ENCODE measurements at places on chromosomes 3 and 15. TPM values are rescaled to one million over a fixed set of nuclear protein-coding genes. Genes with fewer than 3 reads are reported as not detected.

GRCh38 chr3:159480046-159480445 is 508.6 kb upstream of the IL12A start:
- DNase-seq, result no peak

GRCh38 chr15:72554471-72555425 is 80.6 kb downstream of the ARIH1 start:
- DNase-seq, result no peak

DNA sequence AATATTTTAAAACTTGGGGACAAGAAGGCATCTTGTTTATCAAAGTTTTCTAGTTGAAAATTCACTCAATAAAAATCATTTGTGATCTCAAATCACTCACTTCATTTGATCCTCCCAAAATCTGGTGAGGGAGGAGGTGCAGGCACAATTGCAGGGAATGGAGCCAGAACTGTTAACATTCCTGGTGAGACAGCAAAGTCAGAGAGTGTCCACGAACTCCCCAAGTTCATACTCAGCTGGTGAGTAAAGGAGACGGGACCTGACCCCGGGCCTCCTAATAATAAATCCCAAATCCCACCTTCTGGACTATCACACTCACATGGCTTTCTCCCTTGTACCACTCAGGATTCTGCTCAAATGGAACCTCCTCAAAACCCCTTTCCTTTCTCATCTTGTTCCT is 252.3 kb upstream of the LRTM1 start:
- DNase-seq, result no peak

- DNase-seq, result no peak
Observed at GRCh38 chr3:52392216-52392930, 52.5 kb downstream of the SEMA3G start.

DNA sequence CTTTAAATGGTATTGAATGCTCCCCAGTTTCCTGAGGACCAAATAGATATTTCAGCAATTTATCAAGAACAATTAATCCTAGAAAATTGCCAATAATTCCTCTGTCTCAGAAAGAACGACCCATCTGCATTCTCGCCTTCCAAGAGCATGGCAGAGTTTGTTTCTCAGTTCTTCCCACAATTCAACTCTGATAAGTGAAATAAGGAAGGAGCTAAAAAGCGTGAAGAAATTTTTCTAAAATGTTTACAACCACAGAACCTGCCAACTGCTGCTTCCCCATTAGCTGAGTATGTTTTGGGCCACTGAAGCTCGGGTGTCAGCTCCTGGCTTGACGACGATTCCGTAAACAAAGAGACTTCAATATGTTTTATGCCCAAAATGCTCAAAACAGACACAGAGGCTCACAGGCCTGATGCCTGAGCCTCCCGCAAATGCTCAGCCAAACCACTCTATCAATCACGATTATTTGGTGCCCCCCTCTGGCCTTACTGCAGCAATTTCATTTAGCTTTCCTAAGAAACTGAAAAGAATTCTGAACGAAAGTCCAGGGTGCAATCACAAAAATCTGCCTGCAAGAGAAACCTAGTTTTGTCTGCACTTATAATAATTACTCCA is 259.2 kb upstream of the CCDC54 start:
- DNase-seq, result peak; percentile 51

DNA sequence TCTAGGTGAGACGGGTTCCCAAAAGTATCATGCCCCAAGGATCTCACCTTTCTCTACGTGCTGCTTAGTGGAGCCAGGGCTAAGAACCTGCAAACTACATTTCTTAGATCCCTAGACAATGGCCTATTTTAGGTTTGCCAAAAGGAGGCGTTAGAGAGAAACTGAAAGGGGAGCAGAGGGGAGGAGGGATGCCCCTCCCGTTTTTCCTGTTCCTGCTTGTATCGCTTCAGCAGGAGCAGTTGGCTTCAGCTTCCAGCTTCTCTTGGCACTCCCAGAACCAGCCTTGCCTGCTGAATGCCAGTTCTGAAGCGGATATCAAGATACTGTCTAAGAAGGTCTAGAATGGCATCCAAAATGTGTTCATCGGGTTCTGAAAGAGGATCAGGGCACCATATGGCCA is 58.4 kb upstream of the ABHD17C start:
- DNase-seq, result no peak

- DNase-seq, result no peak
Observed at GRCh38 chr15:35362195-35362829, 183.7 kb downstream of the DPH6 start.

- no peak for DNase-seq
Observed at GRCh38 chr3:111590143-111590491, 5.0 kb downstream of the ZBED2 start.

- DNase-seq, result peak; percentile 76
Observed at GRCh38 chr3:149512073-149512782, 37.7 kb downstream of the TM4SF4 start.

DNA sequence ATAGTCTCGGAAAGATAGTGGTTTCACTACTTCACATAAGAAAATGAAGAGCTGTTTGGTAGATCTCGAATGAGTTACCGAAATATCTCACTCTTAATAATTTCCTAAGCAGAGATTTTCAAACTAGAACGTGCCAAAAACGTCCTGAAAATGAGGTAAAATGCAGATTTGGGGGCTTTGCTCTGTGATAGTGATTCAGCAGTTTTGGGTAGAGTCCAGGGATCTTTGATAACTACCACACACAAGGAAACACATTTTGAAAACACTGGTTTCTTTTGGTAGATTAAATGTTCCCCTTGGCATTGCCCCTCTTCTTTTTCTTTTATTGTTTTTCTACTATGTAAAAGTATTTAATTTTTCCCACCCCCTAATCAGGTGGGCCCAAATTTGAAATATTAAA is 125.9 kb downstream of the EBLN2 start:
- DNase-seq, result no peak

DNA sequence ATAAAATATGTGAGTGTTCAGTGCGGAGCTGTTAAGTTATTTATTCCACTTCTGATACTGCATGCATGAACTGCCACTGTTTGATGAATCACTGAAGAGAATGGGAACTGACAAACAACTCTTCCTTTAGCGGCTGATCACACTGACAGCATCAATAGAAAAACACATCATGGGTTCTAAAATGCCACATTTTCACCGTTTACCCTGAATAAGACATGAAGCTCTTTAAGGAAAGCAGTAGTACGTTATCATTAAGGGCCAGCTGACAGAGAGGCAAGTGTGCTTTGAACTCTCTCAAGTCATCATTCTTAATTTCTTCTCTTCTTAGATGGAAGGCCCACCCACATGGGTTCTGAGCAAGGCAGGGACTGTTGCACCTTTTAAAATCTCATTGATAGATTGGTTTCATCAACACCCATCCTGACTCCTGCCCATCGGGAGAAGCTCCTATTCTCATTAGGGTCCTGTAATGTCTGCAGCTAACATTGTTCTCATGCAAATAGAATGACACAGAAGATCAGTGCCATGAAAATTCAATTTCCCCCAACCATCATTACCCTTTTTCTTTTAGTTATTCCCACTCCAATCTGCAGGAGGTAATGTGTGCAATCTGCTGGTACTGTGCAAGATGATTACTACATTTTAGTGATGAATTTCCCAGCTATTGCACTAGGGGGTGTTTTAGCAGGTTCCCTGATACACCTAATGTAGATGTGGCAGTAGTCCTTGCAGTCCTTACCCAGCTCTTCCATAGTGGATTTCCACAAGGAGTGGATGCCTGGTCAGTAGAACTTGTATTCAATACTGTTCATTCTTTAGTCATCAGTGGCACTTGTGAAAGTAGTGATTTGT is 119.1 kb downstream of the ROBO2 start:
- no peak for DNase-seq

DNA sequence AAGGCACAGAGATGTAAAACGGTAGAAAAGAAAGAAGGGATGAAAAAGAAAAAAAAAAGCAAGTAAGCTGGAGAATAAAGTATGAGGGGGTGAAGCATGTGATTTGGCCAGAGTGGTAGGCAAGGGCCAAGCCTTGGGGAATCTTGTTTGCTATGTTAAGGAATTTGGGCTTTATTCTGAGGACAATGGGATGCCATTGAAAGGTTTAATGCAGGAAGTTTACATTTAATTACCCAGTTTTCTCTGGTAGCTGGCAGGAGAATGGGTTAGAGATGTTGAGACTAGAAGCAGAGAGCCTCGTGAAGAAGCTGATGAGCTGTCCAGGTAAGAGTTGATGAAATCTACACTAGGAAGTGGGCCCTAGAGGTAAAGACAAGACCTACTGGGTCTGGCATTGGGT is 455.9 kb downstream of the PDCD6IP start:
- DNase-seq, result no peak

DNA sequence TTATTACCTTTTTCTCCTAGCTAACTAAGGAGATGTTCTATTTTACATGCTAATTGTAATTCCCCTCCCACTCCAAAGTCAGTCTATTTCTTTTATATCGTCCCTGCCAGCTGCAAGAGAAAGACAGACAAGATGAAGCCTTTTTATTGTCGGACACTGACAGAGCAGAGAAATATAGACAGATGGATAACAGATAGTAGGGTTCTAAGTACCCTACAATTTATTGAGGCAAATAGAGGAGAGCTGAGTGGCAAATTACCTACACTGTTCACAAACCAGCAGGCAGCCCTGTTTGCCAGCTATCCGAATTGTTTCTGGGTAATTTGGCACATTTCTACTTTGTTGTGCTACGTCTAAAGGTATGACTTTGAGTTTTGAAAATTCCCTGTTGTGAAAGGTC is 392.3 kb upstream of the ZNF717 start:
- no peak for DNase-seq

DNA sequence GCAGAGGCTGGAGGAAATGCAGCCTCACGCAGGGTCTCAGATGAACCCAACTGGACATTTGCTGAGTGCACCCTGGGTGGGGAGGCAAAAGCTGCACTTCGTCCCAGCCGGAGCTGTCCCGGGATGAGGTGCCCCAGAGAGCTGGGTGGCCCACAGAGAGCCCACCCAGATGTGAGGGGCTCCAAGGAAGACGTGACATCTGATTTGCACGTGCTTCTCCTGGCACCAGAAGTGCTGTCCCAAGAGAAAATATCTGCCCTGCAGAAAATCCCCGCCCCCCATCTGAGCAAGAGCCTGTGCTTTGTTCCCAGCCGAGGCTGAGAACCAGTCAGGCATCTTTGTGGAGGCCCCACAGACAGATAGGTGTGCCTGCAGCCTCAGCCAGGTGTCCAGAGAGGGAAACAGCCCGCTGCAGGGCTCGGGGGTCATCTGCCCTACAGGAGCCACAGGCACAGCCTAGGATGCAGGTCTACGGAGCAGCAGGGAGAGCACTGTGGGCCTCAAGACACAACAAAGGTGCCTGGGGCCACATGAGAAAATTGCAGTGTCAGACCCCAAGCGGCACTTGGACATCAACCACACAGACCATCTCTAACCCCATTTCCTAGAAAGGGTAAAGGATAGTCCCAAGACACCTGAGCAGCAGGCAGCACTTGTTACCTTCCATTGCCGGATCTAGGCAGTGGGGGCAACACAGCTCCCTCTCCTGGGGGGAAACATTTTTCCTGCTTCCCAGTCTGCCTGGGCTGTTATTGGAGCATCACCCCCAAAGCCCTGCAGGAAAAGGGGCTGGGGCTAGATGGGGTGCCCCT is 5.8 kb downstream of the TMIE start:
- DNase-seq, result peak; percentile 17

GRCh38 chr15:81133782-81134461 is at the start of gene CFAP161:
Gene CFAP161 (plus strand): TSS chr15:81134270. CDS start chr15:81134330, 60 bp downstream.
- peak; percentile 95 for DNase-seq

DNA sequence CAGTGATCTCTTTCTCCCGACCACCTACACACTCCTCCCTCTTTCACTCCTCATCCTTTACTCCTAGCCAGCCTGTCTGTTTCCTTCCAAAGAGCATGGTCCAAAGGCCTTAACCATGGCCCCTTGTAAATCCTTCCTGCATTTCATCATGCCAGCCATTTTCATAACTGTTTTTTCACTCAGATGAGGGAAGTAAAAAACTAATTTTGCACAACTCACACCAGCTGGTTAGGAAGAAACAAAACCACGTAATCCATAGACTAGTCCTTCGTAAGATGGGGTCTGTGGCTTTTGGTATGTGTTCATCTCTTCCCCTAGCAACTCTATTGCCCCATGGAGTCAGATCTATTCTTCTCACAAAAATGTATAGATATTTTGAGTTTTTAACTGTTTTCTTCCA is 187.8 kb downstream of the SHOX2 start:
- DNase-seq, result no peak

DNA sequence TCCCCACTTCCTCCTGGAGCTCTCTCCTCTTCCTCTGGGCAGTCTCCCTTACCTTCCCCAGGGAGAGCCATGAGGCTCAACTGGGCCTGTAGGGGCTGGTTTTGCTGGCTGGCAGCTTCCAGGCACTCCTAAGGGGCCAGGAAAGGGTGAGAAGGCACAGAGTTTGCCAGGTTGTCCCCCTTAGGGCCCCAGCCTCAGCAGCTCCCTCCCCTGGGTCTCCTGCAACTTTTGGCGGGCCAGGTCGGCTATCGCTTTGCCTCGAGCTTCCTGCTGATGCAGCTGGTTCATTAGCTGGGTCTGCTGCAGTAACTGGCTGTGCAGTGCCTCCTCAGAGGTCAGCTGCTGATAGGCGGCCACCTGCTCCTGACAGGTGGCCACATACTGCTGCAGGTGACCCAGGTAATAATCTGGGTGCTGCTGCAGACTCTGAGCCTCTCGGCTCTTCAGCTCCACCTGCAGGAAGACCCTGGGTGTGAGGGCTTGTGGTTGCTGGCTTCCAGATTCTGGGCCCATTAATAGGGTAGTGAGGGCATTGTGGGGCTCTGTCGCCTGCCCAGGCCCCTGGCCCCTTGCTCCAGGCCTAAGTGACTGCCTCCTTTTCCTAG is 29.7 kb upstream of the OR4F6 start:
- no peak for DNase-seq

DNA sequence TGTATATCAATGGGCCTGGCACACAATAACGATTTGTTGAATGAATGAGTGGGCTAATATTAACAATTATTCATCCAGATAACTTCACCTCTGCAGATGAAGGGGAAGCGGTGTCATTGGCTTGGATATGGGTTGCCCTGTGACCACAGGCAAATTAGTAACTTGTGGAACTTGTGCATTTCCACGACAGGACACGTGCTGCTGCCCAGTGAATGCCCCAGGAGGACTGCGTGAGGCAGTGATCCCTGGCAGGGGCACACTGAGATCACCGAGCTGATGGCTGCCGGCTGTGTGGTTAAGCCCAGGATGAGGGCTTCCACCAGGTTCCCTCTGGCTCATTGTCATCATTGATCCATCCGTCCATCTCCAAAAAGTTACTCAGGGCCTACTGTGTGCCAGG is 84.1 kb upstream of the HACD2 start:
- no peak for DNase-seq

GRCh38 chr3:54827776-54828175 is 100.1 kb downstream of the LRTM1 start:
- DNase-seq, result no peak

Gene BRPF1
- total RNA-seq, result 30.6 TPM

Gene POC1A
- 3.2 TPM for total RNA-seq

Gene OIP5
- 1.5 TPM for total RNA-seq

Gene ROPN1
- total RNA-seq, result not detected

Gene DNASE1L3
- 0.96 TPM for total RNA-seq

Gene SI
- not detected for total RNA-seq

Gene CHRNB4
- 71.6 TPM for total RNA-seq

Gene NDN
- total RNA-seq, result 115 TPM

Gene PRC1
- 42.5 TPM for total RNA-seq

Gene AMT
- 12.4 TPM for total RNA-seq

Gene PPIP5K1
- total RNA-seq, result 66.4 TPM

Gene POLR2M
- 41.4 TPM for total RNA-seq

All from glutamatergic neuron (in vitro differentiated cells).